Peyer's patch (tissue), 4 donors: ENCODE measurements at places on chromosomes 2 and 18. TPM values are rescaled to one million over a fixed set of nuclear protein-coding genes. Genes with fewer than 3 reads are reported as not detected.
A peak's percentile ranks its signal among the peaks of the same experiment; 100 is the strongest.

FBLN7 gene
- total RNA-seq, result not detected

ANKRD30BL gene
- not detected for total RNA-seq

SRD5A2 gene
- total RNA-seq, result not detected

ACP1 gene
- 80.9 TPM for total RNA-seq

CCDC74B gene
- total RNA-seq, result not detected

VSNL1 gene
- total RNA-seq, result not detected

FAM124B gene
- 0.94 TPM for total RNA-seq

HOXD10 gene
- total RNA-seq, result not detected

COL3A1 gene
- total RNA-seq, result 58.1 TPM

GPR35 gene
- 341 TPM for total RNA-seq

GAREM1 gene
- total RNA-seq, result 29.3 TPM

- H3K4me1 ChIP-seq, result no peaks in the 10 kb centered on the region
- no peaks in the 10 kb centered on the region for H3K36me3 ChIP-seq
- H3K4me3 ChIP-seq, result no peak overlapping the region
- H3K27me3 ChIP-seq, result no peaks in the 10 kb centered on the region
- no peak overlapping the region for H3K27ac ChIP-seq
These were observed 37.6 kb downstream of the SFXN5 start for GRCh38 chr2:73033766-73034381.

GRCh38 chr18:61824733-61825363 lies 68.0 kb downstream of the RNF152 start:
- no peaks in the 10 kb centered on the region for H3K27me3 ChIP-seq
- no peaks in the 10 kb centered on the region for H3K4me1 ChIP-seq

- H3K36me3 ChIP-seq, result no peaks in the 10 kb centered on the region
- H3K27me3 ChIP-seq, result no peaks in the 10 kb centered on the region
- DNase-seq, result no peak
- peaks cover 11% of the 10 kb centered on the region for H3K4me1 ChIP-seq
These were observed 150.8 kb upstream of the SPATS2L start for GRCh38 chr2:200155652-200156051.

DNA sequence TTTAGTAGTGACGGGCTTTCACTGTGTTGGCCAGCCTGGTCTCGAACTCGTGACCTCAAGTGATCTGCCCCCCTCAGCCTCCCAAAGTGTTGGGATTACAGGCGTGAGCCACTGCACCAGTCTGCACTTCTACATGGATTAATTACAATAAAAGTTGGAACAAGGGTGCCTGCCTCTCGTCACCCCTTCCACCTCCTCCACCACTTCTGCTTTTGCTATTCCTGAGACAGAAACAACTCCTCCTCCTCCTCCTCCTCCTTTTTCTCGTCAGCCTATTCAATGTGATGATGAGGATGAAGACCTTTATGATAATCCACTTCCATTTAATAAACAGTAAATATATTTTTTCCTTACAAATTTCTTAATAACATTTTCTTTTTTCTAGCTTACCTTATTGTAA lies 35.2 kb downstream of the SRBD1 start:
- no peak overlapping the region for H3K27ac ChIP-seq
- DNase-seq, result no peak
- H3K4me1 ChIP-seq, result no peaks in the 10 kb centered on the region

GRCh38 chr18:78237864-78238263 lies 741.8 kb upstream of the SALL3 start:
- no peaks in the 10 kb centered on the region for H3K4me1 ChIP-seq
- no peaks in the 10 kb centered on the region for H3K27me3 ChIP-seq
- no peaks in the 10 kb centered on the region for H3K36me3 ChIP-seq
- no peak overlapping the region for H3K27ac ChIP-seq
- DNase-seq, result no peak

DNA sequence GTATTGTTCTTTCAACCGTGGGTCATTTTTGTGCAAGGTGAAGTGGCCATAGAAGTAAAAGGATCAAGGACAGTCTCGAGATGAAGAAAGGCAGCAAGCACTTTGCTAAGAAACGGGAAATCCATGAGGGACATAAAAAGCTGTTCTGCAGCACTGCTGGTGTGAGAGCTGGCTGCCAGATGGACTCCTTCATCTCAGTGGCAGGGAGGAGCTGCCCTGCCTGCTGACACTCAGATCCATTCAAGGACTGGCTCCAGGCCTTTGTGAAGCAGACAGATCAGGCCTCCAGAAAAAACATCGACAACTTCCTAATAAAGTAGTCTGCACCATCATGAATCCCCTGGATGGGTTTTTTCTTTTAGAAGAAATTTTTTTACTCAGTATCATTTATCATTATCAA lies 29.5 kb downstream of the RMC1 start:
- H3K4me1 ChIP-seq, result no peaks in the 10 kb centered on the region
- H3K4me3 ChIP-seq, result no peak overlapping the region
- no peaks in the 10 kb centered on the region for H3K36me3 ChIP-seq
- no peak overlapping the region for H3K27ac ChIP-seq
- H3K27me3 ChIP-seq, result no peaks in the 10 kb centered on the region

GRCh38 chr18:57595347-57595746 lies 8.8 kb upstream of the FECH start:
- H3K4me1 ChIP-seq, result no peaks in the 10 kb centered on the region
- DNase-seq, result no peak
- no peak overlapping the region for H3K4me3 ChIP-seq
- no peaks in the 10 kb centered on the region for H3K27me3 ChIP-seq
- no peak overlapping the region for H3K27ac ChIP-seq

DNA sequence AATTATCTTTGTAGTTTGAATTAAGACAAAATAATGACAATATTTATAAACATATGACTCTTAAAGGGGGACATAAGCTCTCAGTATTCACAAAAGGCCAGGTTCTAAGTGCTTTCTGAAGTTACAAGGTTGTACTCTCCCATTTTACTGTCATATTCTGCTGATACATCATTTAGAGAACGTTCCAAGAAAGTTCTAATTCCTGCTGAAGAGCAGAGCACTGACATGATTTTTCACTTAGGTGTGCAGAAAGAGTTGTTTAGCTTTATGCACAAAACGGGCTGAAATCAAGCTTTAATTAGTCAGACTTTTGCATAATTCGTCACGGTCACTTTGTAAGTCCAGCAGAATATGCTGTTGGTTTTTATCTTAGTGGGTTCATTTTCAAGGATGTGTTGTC lies 37.3 kb downstream of the ADAM23 start:
- H3K27ac ChIP-seq, result no peak overlapping the region
- no peaks in the 10 kb centered on the region for H3K36me3 ChIP-seq
- no peaks in the 10 kb centered on the region for H3K27me3 ChIP-seq

GRCh38 chr2:224347176-224348051 lies 54.5 kb downstream of the FAM124B start:
- H3K4me3 ChIP-seq, result no peak overlapping the region
- H3K4me1 ChIP-seq, result no peaks in the 10 kb centered on the region
- no peaks in the 10 kb centered on the region for H3K36me3 ChIP-seq
- DNase-seq, result no peak
- no peak overlapping the region for H3K27ac ChIP-seq
- H3K27me3 ChIP-seq, result no peaks in the 10 kb centered on the region

DNA sequence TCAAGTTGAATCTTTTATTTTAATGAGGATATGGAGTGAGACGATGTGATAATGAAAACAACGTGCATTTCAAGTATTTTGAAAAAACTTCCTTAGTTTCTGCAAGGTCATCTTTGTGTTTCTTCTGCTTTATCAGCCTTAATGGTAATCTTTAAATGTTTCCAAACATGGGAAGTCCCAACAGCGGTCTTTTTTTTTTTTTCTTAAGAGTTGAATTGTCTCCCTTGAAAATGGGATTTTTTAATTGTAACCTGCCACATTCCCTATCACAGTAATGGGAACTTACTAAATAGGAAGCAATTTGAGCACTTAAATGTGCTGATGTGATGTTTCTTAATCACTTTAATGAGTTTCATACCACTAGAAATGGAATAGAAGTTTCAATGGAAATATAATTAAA lies 45.8 kb downstream of the ATIC start:
- no peaks in the 10 kb centered on the region for H3K36me3 ChIP-seq
- DNase-seq, result no peak
- H3K27ac ChIP-seq, result no peak overlapping the region
- no peak overlapping the region for H3K4me3 ChIP-seq
- no peaks in the 10 kb centered on the region for H3K4me1 ChIP-seq

DNA sequence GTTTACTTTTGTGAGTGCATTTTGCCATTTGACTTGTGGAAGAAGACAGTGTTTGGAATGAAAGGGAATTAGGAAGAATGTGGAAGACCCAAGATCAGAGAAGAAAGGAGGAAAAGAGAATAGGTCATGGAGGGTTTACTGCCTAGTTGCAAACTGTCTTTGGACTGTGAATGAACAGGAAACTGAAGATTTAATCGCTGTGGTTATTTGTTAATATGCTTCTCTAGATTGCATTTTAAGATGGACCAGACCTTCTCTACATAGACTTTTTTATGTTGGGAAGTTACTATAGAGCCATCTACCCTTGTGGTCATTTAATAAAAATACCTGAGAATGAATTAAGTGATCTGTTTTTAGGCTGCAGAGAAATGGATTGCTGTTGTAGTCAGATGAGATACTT lies 6.2 kb downstream of the AGPS start:
- no peak overlapping the region for H3K27ac ChIP-seq
- DNase-seq, result no peak
- no peaks in the 10 kb centered on the region for H3K27me3 ChIP-seq
- H3K36me3 ChIP-seq, result no peaks in the 10 kb centered on the region
- no peak overlapping the region for H3K4me3 ChIP-seq

GRCh38 chr18:76791106-76791505 lies 31.3 kb upstream of the ZNF236 start:
- H3K27ac ChIP-seq, result no peak overlapping the region
- H3K4me1 ChIP-seq, result no peaks in the 10 kb centered on the region
- H3K4me3 ChIP-seq, result no peak overlapping the region
- H3K27me3 ChIP-seq, result no peaks in the 10 kb centered on the region
- no peak for DNase-seq

DNA sequence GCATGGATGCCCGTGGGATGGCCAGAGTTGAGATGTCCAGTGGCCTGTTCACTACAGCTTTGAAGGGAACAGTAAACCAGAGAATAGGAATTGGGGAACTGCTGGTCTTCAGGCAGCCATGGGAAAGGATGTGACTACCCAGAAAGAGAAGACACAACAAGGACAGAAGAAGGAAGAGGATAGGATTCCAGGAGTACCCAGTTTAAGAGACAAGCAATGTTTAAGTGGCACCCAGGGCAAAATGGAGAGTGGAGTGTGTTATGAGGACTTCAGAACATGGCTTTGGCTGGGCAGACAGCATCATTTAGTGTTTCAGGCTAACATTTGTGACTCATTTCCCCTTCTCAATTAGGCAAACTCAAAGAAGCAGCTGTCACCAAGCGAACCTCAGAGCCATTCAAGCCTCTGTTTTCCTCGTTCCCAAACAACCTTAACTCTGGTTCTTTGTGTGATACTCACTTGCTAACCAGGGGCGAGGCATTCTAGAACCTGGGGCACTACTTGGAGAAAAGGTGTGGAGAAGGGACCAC lies 4.0 kb upstream of the FAM124B start:
- no peak overlapping the region for H3K27ac ChIP-seq
- H3K27me3 ChIP-seq, result no peaks in the 10 kb centered on the region
- no peaks in the 10 kb centered on the region for H3K4me1 ChIP-seq
- no peak overlapping the region for H3K4me3 ChIP-seq
- no peak for DNase-seq

GRCh38 chr2:96616128-96616527 lies 22.0 kb downstream of the KANSL3 start:
- H3K4me1 ChIP-seq, result no peaks in the 10 kb centered on the region
- no peak overlapping the region for H3K4me3 ChIP-seq
- no peaks in the 10 kb centered on the region for H3K27me3 ChIP-seq

DNA sequence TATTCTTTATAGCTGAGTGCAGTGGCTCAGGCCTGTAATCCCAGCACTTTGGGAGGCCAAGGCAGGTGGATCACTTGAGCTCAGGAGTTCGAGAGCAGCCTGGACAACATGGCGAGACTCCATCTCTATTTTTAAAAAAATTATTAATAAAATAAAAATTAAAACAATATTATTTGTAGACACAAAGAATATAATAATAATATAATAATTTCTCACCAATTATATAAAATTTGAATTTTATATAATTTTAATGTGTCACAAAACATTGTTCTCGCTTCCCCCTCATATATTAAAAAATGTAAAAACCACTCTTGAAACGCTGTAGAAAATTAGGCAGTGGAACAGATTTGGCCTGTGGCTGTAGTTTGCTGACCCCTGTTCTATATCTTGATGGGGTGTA lies 5.6 kb upstream of the KDM3A start:
- no peak for DNase-seq
- H3K36me3 ChIP-seq, result no peaks in the 10 kb centered on the region

GRCh38 chr2:39838589-39838988 lies 59.5 kb upstream of the THUMPD2 start:
- no peaks in the 10 kb centered on the region for H3K4me1 ChIP-seq
- no peak overlapping the region for H3K27ac ChIP-seq
- H3K36me3 ChIP-seq, result no peaks in the 10 kb centered on the region
- DNase-seq, result no peak
- no peak overlapping the region for H3K4me3 ChIP-seq

GRCh38 chr2:84924173-84925106 lies 19.0 kb downstream of the TMSB10 start:
- H3K36me3 ChIP-seq, result no peaks in the 10 kb centered on the region
- H3K27ac ChIP-seq, result peak overlapping the region; percentile 85
- H3K4me3 ChIP-seq, result peak overlapping the region; percentile 22
- no peaks in the 10 kb centered on the region for H3K4me1 ChIP-seq

DNA sequence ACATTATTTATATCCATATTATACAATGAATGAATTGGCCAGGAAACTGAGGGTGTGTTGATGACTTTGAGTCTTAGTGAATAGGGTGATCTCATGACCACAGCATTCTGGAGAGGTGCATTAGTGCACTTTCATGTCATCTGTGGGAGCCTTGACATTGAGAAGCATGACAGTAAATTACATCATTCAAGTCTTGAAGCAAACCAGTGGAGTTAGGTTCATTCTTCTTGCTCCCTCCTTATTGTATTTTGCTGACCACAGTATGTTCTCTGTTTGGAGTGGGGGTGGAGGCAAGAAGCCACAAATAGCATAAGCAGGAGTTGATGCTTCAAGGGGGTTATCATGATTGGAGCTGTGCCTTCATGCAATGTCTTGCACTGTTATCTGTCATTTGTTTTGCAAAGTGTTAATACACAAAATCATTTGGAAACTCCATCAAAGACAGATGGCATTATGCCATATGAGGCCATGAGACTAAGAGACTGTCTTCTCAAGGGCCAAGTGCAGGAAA lies 680.2 kb downstream of the NYAP2 start:
- H3K4me1 ChIP-seq, result no peaks in the 10 kb centered on the region
- no peak overlapping the region for H3K4me3 ChIP-seq
- no peaks in the 10 kb centered on the region for H3K27me3 ChIP-seq

- no peak overlapping the region for H3K27ac ChIP-seq
- H3K4me3 ChIP-seq, result no peak overlapping the region
- H3K4me1 ChIP-seq, result peaks cover 22% of the 10 kb centered on the region
- DNase-seq, result no peak
These were observed 164.0 kb downstream of the HDAC4 start for GRCh38 chr2:239236808-239237205.

GRCh38 chr2:102391565-102391964 lies 31.4 kb upstream of the IL18RAP start:
- no peaks in the 10 kb centered on the region for H3K36me3 ChIP-seq
- H3K27me3 ChIP-seq, result no peaks in the 10 kb centered on the region
- no peaks in the 10 kb centered on the region for H3K4me1 ChIP-seq
- DNase-seq, result no peak
- H3K27ac ChIP-seq, result no peak overlapping the region

- no peaks in the 10 kb centered on the region for H3K4me1 ChIP-seq
- no peak overlapping the region for H3K4me3 ChIP-seq
- no peak overlapping the region for H3K27ac ChIP-seq
- DNase-seq, result no peak
- H3K36me3 ChIP-seq, result no peaks in the 10 kb centered on the region
- H3K27me3 ChIP-seq, result no peaks in the 10 kb centered on the region
These were observed 164.1 kb upstream of the CELF4 start for GRCh38 chr18:37729716-37730115.

GRCh38 chr2:98025481-98026037 lies 29.8 kb upstream of the TMEM131 start:
- no peaks in the 10 kb centered on the region for H3K36me3 ChIP-seq
- DNase-seq, result no peak
- no peak overlapping the region for H3K4me3 ChIP-seq
